Kidney glomerular epithelial cell (primary cell): ENCODE measurements at places on chromosomes 11 and 22.

GRCh38 chr11:35951680-35952079 lies 7.8 kb downstream of the LDLRAD3 start:
- DNase-seq, result no peak

DNA sequence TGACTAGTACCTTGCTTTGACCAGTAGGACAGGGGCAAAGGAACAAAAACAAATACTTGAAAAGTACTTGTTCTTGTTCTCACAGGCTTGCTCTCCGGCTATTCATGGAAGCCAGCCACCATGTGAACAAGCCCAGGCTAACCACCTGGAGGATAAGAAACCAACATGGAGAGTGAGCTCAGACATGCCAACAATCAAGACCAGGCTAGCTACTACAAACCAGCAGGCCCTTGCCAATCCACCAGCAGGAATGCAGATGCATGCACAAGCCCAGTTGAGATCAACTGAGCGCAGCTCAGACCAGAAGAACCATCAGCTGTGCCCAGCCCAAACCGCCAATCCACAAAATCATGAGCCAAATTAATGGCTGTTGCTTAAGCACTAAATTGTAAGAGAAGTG lies 180.1 kb upstream of the ISX start:
- no peak for DNase-seq

GRCh38 chr11:2530855-2531200 lies 86.0 kb downstream of the KCNQ1 start:
- no peak for DNase-seq

- no peak for DNase-seq
Measured at GRCh38 chr11:86625981-86626380, 46.4 kb downstream of the ME3 start.

DNA sequence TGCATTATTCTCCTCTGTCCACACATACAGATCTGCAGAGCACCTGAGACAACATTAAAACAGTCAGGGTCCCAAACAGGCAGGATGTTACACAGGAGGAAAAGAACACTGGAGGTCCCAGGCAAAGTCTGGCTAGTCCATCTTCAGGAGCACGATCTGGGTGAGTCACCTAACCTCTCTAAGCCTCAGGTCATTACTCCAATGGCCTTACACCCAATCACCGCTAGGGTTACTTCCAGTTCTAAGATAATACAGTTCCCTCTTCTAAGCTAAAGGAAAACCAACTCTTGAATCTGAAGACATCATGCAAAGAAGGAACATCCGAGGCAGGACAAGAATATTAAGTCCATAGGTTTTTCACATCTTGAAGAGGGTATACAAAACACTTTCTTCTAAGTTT lies 24.5 kb downstream of the ASCC2 start:
- no peak for DNase-seq
